ENCODE measurements at places on chromosomes 5 and 9. TPM values are rescaled to one million over a fixed set of nuclear protein-coding genes. Genes with fewer than 3 reads are reported as not detected.
A peak's percentile ranks its signal among the peaks of the same experiment; 100 is the strongest.

GRCh38 chr5:168832308-168832707 is 253.1 kb upstream of the PANK3 start:
- H3K4me1 ChIP-seq: no peaks in the 10 kb centered on the region
- no peak overlapping the region for H3K27ac ChIP-seq
- H3K36me3 ChIP-seq: no peaks in the 10 kb centered on the region
- no peak for DNase-seq

- DNase-seq: no peak
- H3K27me3 ChIP-seq: no peaks in the 10 kb centered on the region
- no peaks in the 10 kb centered on the region for H3K4me1 ChIP-seq
- no peak overlapping the region for H3K4me3 ChIP-seq
Observed at GRCh38 chr9:114035221-114035844, 42.8 kb downstream of the AMBP start.

DNA sequence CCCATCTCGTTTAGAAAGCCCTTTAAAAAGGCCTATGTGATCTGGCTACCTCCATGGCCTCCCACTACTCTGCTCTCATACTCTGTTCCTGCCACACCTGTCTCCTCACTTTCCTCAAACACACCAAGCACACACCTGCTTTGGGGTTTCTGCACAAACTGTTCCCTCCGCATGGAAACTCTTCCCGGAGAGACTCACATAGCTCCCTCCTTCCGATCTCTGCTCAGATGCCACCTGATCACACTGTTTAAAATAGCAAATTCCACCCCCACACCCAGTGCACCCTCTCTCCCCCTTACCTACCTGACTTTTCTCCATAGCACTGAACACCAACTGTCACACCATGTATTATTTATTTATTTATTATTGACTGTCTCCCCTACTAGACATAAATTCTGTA is 84.0 kb upstream of the NR4A3 start:
- DNase-seq: no peak
- no peaks in the 10 kb centered on the region for H3K36me3 ChIP-seq
- H3K27ac ChIP-seq: no peak overlapping the region
- H3K4me3 ChIP-seq: no peak overlapping the region

DNA sequence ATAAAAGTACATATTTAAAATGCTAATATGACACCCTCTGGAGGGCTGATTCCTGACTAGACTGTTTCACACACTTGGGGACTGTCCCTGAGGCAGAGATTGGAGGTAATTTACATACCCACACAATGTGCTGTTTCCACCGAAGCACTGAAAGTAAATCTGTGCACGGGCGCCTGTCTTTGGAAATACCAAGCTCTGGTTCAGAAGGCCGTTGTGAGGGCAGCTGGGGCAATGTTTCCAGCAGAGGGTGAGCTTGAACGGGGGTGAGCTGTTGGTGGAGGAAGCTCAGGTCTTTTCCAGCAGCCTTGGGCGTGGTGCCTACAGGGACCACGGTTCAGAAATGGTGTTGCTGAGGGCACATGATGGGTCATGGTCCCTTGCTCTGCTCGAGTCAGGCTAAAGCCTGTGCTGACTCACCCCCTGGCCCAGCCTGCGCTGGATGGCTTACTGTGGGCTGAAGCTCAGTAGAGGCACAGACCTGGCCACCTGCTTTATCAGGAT is 25.8 kb upstream of the HMCN2 start:
- no peak overlapping the region for H3K27ac ChIP-seq
- H3K4me3 ChIP-seq: no peak overlapping the region
- DNase-seq: peak; percentile 76
- no peaks in the 10 kb centered on the region for H3K36me3 ChIP-seq

Gene LCN2
- total RNA-seq: 0.84 TPM

DNA sequence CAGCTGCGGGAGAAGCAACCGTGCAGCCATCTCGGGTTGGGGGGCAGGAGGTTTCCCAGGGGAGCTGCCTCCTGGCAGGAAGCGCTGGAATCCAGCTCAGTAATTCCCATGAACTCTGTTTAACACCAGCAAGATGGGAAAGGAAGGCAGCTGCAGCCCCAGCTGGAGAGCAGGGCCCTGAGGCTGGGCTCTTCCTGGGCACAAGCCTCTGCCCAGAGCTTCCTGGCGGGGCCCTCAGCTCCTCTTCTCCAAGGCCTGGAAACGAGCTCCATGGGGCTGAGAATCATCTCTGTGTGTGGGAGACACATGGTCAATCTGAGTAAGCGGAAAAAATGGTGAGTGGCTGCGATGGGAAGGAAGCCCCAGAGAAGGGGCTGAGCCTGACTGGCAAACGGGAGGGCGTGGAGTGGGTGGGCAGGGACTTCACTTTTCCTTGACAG is 6.3 kb downstream of the MRPL36 start:
- H3K27ac ChIP-seq: no peak overlapping the region
- H3K4me3 ChIP-seq: no peak overlapping the region
- DNase-seq: peak; percentile 30
- no peaks in the 10 kb centered on the region for H3K27me3 ChIP-seq
- no peaks in the 10 kb centered on the region for H3K4me1 ChIP-seq
- H3K36me3 ChIP-seq: peaks cover 3% of the 10 kb centered on the region

- H3K27ac ChIP-seq: no peak overlapping the region
- H3K4me1 ChIP-seq: peaks cover 4% of the 10 kb centered on the region
- H3K36me3 ChIP-seq: no peaks in the 10 kb centered on the region
- no peak overlapping the region for H3K4me3 ChIP-seq
- no peak for DNase-seq
- H3K27me3 ChIP-seq: no peaks in the 10 kb centered on the region
Observed at GRCh38 chr5:170403675-170404074, 14.5 kb upstream of the KCNMB1 start.

GRCh38 chr5:128036950-128037349 is 46.6 kb upstream of the SLC12A2 start:
- H3K27ac ChIP-seq: no peak overlapping the region
- H3K4me3 ChIP-seq: no peak overlapping the region
- H3K27me3 ChIP-seq: no peaks in the 10 kb centered on the region
- H3K36me3 ChIP-seq: no peaks in the 10 kb centered on the region

DNA sequence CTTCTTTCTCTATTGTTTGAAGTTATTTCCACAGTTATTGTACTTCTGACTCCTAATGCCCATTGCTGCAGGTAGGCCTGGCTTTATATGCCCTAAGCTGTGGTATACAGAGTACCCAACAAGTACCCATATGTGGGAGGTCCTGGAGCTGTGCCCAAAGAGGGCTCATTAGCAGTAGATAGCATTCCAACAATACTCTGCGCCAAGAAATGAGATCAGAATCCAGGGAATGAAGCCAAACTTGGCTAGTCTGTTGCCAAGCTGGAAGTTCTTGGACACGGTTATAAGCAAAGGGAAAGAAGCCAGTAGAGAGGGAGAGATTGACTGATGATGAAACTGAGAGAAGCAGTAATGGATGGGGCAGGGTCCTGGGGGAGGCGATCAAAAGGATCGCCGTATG is 29.7 kb upstream of the FAM169A start:
- H3K27me3 ChIP-seq: no peaks in the 10 kb centered on the region
- no peaks in the 10 kb centered on the region for H3K4me1 ChIP-seq
- H3K36me3 ChIP-seq: no peaks in the 10 kb centered on the region

Gene TLN1
- 735 TPM for total RNA-seq

DNA sequence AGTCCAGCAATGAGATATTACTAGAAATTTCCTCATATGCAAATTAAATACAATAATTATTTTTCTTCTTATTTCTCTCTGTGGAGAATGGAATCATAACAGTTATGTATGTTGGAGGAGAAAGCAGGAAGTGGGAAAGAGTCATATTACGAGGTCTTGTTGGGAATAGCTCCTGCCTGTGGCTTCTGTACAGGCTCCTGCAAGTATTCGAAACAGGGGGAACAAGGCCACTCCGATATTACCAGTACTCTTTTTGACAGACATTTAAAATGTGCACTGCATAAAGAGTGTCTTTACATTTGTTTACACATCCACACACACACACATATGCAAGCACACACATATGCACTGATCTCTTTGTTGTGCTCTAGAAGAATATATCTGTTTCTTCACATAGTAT is 812.0 kb upstream of the ZNF608 start:
- no peak overlapping the region for H3K4me3 ChIP-seq
- H3K4me1 ChIP-seq: peaks cover 4% of the 10 kb centered on the region
- H3K27me3 ChIP-seq: no peaks in the 10 kb centered on the region
- no peak overlapping the region for H3K27ac ChIP-seq
- DNase-seq: no peak

GRCh38 chr9:117409321-117409720 is 5.5 kb downstream of the ASTN2 start:
- no peak overlapping the region for H3K27ac ChIP-seq
- H3K27me3 ChIP-seq: no peaks in the 10 kb centered on the region
- H3K36me3 ChIP-seq: no peaks in the 10 kb centered on the region
- H3K4me1 ChIP-seq: no peaks in the 10 kb centered on the region
- no peak overlapping the region for H3K4me3 ChIP-seq

Gene IGFBPL1
- total RNA-seq: 5.9 TPM

DNA sequence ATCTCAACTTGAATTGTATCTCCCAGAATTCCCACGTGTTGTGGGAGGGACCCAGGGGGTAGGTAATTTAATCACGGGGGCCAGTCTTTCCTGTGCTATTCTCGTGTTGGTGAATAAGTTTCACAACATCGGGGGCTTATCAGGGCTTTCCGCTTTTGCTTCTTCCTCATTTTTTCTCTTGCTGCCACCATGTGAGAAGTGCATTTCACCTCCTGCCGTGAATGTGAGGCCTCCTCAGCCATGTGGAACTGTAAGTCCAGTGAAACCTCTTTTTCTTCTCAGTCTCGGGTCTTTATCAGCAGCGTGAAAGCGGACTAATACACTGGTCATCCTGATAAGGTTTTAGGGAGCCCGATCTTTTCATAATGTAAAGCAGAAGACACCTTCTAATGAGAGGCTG is 687.0 kb upstream of the FTMT start:
- H3K4me1 ChIP-seq: no peaks in the 10 kb centered on the region
- H3K27me3 ChIP-seq: no peaks in the 10 kb centered on the region
- H3K27ac ChIP-seq: no peak overlapping the region
- no peak for DNase-seq
- H3K36me3 ChIP-seq: no peaks in the 10 kb centered on the region

- no peaks in the 10 kb centered on the region for H3K27me3 ChIP-seq
- H3K4me3 ChIP-seq: no peak overlapping the region
- peak; percentile 66 for DNase-seq
Observed at GRCh38 chr5:138077064-138077696, 6.7 kb upstream of the WNT8A start.

- no peaks in the 10 kb centered on the region for H3K36me3 ChIP-seq
- peak; percentile 93 for DNase-seq
- no peaks in the 10 kb centered on the region for H3K27me3 ChIP-seq
- no peak overlapping the region for H3K27ac ChIP-seq
Observed at GRCh38 chr9:89179895-89180734, 1.5 kb upstream of the SHC3 start.

DNA sequence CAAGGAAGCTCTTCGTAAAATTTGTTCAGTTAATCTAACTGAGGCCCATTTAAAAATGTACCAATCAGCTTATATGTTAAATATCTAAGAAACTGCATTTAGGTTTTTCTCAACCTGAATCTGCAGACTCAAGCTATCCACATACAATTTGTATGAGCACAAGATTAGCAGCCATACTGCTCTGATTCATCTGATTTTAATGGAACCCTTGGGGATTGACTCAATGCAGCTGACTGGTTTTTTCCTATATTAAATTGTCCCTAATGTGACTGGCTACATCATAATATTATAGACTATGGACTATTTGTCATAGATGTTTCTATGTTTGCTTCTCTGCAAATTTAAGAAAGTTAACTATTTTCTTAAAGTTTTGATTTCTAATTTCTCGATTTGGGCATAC is 451.0 kb upstream of the TUSC1 start:
- no peak overlapping the region for H3K4me3 ChIP-seq
- no peaks in the 10 kb centered on the region for H3K4me1 ChIP-seq
- no peak for DNase-seq
- no peaks in the 10 kb centered on the region for H3K36me3 ChIP-seq

DNA sequence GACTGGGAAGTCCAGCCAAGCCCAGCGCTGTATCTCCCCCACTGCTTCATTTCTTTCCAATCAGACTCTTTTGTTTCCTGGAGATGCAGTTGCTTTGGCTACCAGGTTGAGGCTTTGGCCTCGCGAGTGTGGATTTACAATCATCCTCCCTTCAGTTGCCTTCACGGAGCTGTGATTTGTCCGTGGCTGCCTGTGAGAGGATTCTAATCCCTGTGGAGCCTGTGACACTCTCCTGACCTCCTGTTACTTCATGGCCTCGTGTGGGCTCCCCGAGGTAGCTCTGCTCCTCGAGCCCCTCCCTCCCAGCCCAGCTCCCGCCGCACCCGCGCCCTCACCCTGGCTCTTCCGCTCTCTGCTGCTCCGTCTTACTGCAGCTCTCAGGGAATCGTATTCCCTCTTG is 107.2 kb upstream of the STC2 start:
- no peak overlapping the region for H3K4me3 ChIP-seq
- no peaks in the 10 kb centered on the region for H3K27me3 ChIP-seq
- no peak for DNase-seq
- no peak overlapping the region for H3K27ac ChIP-seq

DNA sequence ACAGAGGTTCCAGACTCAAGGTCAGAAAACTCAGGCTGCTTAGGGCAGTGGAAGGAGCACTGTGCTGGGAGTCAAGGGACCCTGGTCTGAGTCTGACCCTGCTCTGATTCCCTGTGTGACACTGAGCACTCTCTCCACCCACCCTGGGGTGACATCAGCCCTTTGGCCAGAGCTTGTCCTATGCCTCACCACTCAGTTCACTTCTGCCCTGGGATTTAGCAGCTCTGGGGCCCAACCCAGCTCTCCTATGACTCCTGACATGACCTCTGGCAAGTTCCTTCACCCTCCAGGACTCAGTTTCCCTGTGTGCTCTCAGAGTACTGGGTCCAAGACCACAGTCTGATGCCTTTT is 63.9 kb downstream of the FAM114A2 start:
- H3K27ac ChIP-seq: no peak overlapping the region
- H3K36me3 ChIP-seq: no peaks in the 10 kb centered on the region
- DNase-seq: no peak
- H3K4me1 ChIP-seq: no peaks in the 10 kb centered on the region
- no peak overlapping the region for H3K4me3 ChIP-seq

- no peak overlapping the region for H3K4me3 ChIP-seq
- H3K27me3 ChIP-seq: no peaks in the 10 kb centered on the region
- no peaks in the 10 kb centered on the region for H3K36me3 ChIP-seq
- H3K4me1 ChIP-seq: no peaks in the 10 kb centered on the region
- no peak for DNase-seq
Observed at GRCh38 chr9:38212016-38212415, 143.0 kb upstream of the SHB start.

DNA sequence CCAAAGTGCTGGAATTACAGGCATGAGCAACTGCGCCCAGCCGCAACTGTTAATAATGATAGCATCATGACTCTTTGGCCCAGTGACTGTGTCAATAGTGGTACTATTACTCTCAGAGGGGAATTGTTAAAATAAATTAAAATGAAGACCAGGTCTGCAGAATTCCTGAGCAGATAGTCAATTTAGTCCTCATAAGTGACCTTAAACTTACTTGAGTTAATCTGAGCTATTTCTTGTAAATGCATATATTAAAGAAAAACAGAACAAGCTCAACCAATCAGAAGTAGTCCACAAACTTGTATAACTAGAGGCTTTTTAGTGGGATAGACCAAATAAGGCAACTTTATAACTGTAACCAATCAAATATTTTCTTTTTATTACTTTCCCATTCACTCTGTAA is 1.7 kb upstream of the RECK start:
- no peak overlapping the region for H3K27ac ChIP-seq
- no peak for DNase-seq
- no peaks in the 10 kb centered on the region for H3K4me1 ChIP-seq
- no peak overlapping the region for H3K4me3 ChIP-seq
- H3K27me3 ChIP-seq: no peaks in the 10 kb centered on the region

Gene CDH10
- total RNA-seq: not detected
